Right cardiac atrium (tissue), 5 donors: ENCODE measurements at places on chromosomes 2 and 18.
A peak's percentile ranks its signal among the peaks of the same experiment; 100 is the strongest.

- peak; percentile 91 for DNase-seq
Measured at GRCh38 chr2:238231251-238231793, 8.5 kb downstream of the HES6 start.

GRCh38 chr2:195304310-195304709, 352.7 kb upstream of the SLC39A10 start:
- no peak for DNase-seq

GRCh38 chr2:208798698-208799097, 392.1 kb downstream of the PTH2R start:
- DNase-seq = no peak

- DNase-seq = no peak
Measured at GRCh38 chr2:124027182-124027581, 2.1 kb downstream of the CNTNAP5 start.

DNA sequence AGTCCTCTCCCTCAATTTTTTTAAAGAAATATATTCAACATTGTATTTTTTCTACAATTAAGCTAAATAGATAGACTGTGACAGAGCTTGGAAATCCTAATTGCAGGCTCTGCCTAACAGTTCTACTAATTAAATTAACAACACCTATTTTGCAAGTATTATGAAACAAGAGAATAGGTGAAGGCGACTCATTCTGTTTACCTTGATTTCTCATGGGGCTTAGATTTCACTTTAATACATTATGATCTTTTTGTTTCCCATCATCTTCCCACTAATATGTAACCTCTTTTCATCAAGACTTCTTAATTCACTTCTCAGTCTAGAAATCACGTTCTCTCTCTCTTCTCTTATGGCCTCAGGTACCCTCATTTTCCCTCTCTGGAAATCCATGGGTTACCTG, 42.7 kb upstream of the TANK start:
- no peak for DNase-seq

- peak; percentile 57 for DNase-seq
Measured at GRCh38 chr2:21422050-21422449, 298.3 kb downstream of the TDRD15 start.

GRCh38 chr2:146820672-146821071, 1024.2 kb upstream of the ACVR2A start:
- DNase-seq = no peak

- DNase-seq = no peak
Measured at GRCh38 chr2:51693640-51694039, 661.7 kb upstream of the NRXN1 start.

- DNase-seq = no peak
Measured at GRCh38 chr2:80068038-80068731, 236.4 kb downstream of the LRRTM1 start.

DNA sequence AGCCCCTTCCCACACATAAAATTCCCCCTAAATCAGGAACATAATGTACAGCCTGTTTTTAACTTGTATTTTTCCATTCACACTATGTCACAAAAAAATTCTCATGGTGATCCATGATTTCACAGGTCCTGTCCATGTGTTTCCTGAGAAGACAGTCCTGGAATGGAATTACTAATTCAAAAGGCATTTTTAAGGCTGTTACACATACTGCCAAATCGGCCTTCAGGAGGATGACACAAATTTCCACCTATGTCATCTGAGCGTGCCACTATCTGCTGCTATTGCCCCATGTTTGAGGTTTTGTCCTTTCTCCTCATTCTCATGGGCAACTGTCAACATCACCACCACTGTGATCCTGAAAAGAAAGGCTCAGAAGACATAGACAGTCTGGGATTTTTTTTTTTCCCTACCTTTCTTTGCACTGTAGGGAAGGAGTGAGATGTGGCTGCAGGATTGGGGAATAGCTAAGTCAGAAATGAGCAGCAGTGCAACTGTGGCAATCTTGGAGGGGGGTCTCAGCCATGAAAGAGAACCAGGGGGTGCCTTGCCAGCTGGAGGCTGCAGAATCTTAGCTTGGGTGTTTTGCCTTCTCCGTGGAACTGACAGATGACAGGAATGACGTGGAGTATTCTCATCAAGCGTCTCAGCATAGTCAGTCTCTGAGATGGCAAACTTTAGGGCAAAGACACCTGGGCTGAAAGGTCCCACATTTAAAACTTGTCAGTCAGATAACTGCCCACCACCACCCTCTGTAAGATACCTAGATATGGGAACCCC, 73.4 kb downstream of the MARCHF4 start:
- no peak for DNase-seq

DNA sequence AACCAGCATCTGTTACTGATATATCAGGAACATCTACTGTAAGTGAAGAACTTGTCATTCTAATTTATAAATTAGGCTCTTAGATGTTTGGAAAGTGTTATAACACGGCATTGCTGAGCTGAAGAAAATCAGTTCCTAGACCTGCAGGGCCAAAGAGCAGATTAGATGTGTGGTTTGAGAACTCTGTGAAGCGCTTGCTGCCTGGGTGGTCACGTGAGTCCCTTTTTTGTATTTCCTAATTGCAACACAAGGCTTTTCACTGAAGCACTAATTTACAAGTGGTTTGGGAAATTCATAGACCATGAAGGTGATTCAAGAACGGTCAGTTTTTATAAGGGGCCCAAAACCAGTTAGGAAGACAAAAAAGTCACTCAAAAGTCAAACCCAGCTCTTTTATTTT, 106.9 kb upstream of the SP3 start:
- DNase-seq = no peak

DNA sequence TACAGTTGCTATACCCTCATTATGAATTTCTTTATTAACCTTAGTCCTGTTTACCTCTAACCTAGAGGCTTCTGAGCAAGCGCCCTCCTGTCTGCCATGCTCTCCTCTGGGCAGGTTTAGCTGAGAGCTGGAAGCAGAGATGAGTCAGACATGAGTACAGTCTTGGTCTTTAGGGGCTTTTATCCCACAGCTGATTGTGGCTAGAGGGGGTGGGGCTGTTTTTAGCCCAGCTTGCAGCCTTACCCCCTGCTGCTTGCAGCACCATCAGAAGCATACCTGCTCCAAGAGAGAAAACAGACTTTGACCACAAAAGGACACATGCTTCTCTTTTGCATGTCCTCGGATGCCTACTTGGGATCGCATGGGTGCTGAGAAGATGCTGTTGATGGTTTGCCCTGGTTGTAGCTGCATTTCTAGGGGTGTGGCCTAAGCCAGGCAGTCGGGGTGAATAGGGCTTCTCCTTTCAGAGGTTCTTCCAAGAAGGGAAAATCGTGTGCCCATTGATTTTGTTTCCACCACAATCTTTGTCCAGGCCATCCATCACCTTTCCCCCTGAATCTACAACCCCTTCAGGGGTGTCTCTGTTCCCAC, 115.0 kb upstream of the LGALSL start:
- DNase-seq = no peak

- no peak for DNase-seq
Measured at GRCh38 chr2:238369591-238370040, 49.3 kb downstream of the TRAF3IP1 start.

DNA sequence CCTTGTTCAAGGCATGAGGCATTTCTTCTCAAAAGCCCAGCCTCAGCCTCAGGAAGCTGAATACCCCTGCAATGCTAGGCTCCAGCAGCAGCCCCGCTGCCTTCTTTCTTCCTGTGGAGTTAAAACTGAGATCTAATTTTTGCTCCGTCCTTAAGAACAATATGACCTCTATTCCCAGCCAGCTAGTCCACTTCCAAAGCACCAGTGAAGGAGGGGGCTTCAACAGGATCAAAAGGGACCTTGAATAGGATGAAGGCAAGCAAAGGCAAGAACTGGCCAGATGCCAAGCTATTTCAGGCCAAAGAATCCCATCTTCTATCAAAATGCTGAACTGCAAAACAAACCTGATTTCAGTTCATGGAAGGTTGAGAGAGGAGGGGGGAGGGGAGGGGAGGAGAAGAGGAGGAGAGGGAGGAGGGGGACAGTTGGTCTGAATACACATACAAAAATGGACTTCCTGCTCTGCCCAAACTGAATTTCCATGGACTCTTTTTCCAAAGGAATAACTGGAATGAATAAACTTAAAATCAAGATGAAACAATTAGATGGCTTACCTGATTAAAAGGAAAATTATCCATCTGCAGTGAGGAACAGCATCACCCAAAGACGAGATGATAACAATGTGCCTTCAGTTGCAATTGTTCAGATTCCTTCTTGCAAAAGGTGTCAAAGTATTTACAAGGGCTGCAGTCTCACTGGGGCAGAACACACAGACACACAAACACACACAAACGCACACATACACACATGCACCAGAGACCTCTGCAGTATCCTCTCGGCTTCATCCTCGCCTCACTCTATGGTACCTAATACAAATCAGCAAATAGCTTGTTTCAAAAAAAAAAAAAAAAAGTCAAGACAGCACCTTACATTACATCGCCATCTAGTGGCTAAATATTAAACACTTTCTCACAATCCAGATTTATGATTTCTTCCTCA, at the start of gene SCN1A:
Gene SCN1A, minus strand, starts transcription at position 804 of the 939 bp plus-strand sequence. CDS start 54,399 bp downstream, outside the sequence.
- DNase-seq = no peak

GRCh38 chr2:232628466-232629128, 4.8 kb upstream of the EFHD1 start:
- DNase-seq = peak; percentile 77

DNA sequence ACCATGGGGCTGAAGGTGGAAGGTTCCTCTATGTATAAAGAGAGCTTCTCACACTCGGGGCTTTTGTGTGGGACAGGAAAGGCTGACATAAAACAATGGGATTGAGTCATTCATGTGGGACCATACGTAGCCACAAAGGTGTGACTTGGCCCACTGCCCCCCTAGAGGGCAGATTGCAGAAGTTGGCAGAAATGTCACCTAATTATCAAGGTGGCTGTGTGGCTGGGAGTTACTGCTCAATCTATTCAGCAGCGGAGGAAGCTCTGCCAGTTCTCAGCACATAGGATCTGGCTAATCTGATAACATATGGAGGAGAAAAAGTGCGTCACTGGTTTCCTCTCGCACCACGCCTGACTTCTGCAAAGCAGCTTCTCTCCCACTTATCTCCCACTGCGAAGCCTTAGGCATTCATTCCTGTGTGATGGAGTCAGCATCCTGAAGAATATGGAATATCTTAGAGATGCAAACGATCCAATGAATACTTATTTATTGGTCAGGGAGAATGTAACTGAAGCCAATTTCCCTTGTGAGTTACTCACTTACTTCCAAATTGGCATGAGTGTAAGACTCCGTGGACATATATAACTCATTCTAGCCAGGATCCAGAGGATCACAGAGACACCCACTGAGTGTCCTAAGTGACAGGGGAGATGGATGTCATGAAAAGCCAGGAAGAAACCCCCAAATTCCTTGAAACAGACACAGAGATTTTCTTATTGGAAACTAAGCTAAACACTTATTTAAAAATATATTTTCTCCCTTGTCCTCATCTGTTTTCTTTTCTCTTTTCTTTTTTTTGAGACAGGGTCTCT, 344.8 kb downstream of the TGIF1 start:
- peak; percentile 27 for DNase-seq

DNA sequence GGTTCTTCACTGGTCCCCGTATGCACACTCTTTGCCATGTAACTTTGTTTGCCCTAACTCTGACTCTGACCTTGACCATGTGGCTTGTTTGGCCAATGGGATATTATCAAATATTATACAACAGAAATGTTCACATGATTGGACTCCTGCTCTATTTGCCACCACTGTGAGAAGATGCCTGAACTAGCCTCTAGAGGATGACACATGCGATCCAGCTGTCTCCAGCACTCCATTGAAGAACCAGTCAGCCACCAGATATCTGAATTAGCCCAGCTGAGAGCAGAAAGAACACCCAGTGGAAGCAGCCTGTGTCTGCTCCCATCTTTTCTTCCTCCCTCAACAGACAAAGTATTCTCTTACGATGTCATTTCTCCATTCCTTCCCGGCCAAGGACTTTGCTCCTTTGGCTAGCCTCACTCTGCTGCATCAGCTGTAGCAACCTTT, 412.1 kb downstream of the IRS1 start:
- no peak for DNase-seq

- DNase-seq = no peak
Measured at GRCh38 chr2:113284476-113284875, 5.8 kb upstream of the PAX8 start.

DNA sequence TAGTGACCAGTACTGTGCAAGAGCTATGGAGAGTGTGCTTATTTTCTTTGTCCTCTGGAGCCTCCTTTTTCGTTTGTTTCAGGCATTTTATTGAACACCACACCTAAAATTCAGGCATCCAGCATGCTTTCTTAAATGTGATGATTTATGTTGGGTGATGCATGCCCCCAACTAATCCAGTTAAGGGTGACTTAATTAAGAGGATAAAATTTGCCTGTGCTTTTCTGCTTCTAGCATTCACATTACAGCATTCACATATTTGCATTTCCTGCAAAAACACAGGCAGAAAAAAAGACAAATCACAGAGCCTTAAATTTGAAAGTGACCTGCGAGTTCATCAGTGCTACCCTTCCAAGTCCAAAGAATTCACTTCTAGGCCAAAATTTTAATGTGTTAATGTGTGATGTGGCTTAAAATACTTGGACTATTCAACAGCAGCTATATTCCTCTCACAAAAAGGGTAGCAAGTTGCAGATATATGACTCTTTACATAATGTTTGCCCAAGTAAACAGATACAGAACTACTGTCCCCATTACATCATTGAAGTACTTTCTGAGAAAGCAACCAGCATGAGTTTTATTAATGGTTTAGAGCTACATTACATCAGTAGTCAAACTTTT, 286.5 kb downstream of the THSD7B start:
- DNase-seq = no peak

- no peak for DNase-seq
Measured at GRCh38 chr2:27773959-27774358, 2.4 kb downstream of the MRPL33 start.

- DNase-seq = no peak
Measured at GRCh38 chr2:95071856-95072255, 46.3 kb downstream of the MAL start.

DNA sequence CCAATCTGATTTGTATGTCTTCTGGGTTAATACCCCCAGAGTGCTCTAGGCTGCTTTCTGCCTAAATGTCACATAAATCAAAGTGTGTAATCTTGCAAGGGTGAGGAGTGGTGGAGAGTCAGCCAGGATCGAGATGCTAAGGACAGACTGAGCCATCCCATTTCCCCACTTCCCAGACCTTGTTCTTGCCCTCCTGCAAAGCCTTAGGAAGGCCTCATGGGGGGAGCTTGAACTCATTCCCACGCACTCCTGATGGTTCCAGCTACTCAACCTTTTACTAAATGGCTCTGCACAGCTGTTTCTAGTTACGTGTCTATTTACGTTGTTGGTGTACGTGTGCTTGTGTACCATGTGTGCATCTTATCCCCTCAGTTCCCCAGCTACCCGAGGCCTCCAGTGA, 423.6 kb upstream of the TNP1 start:
- no peak for DNase-seq

- no peak for DNase-seq
Measured at GRCh38 chr2:144320491-144320890, 199.4 kb downstream of the ZEB2 start.

- DNase-seq = no peak
Measured at GRCh38 chr2:133503323-133503722, 64.9 kb downstream of the NCKAP5 start.

GRCh38 chr18:47251289-47252120, at the start of gene SKOR2:
Gene SKOR2, minus strand, starts transcription at chr18:47251660. Its CDS starts 2,477 bp downstream, at chr18:47249183.
- DNase-seq = no peak
